Caki2 (cell line): ENCODE measurements at places on chromosomes 13 and 19. TPM values are rescaled to one million over a fixed set of nuclear protein-coding genes. Genes with fewer than 3 reads are reported as not detected.

The FXYD3 gene
- total RNA-seq = not detected in 2 replicates

The METTL21C gene
- not detected in 2 replicates for total RNA-seq

The PSG4 gene
- 1.4 and 2.3 TPM in 2 replicates for total RNA-seq

The CYP4F2 gene
- total RNA-seq = not detected in 2 replicates

- peak; percentile 53 for DNase-seq
Observed at GRCh38 chr19:2186071-2186846, 22.5 kb downstream of the DOT1L start.

DNA sequence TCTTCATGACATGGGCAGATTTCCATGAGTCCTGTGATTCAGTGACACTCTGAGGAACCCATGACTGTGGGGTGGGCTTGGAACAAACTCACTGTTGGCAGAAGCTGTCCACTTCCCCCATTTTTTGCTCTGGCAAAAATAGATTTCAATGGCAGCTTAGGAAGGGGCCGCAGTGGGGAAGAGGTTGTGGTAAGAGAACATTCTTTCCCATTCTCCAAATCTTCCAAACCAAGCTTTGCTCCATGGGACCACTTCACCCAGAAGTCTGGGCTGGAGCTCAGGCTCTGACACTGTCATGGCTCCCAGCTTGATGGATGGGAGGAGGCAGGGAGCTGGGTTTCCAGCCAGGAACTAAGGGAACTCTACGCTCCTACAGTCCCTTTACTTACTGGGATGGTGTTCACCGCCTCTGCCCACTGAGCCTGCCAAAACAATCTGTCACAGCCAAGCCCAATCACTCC, 24.9 kb upstream of the MEDAG start:
- no peak for DNase-seq
